WERI-Rb-1 (cell line): ENCODE measurements at places on chromosomes 7 and 10.

- DNase-seq = no peak
Observed at GRCh38 chr10:114801411-114801813, 20.2 kb upstream of the FHIP2A start.

GRCh38 chr7:158127241-158127640, 460.4 kb downstream of the PTPRN2 start:
- DNase-seq = no peak

GRCh38 chr10:7585228-7585627, 81.5 kb downstream of the ITIH5 start:
- DNase-seq = no peak

- DNase-seq = peak; percentile 61
Observed at GRCh38 chr10:93288679-93289634, 193.2 kb downstream of the MYOF start.

GRCh38 chr10:31197886-31198285, 121.1 kb upstream of the ZEB1 start:
- no peak for DNase-seq

DNA sequence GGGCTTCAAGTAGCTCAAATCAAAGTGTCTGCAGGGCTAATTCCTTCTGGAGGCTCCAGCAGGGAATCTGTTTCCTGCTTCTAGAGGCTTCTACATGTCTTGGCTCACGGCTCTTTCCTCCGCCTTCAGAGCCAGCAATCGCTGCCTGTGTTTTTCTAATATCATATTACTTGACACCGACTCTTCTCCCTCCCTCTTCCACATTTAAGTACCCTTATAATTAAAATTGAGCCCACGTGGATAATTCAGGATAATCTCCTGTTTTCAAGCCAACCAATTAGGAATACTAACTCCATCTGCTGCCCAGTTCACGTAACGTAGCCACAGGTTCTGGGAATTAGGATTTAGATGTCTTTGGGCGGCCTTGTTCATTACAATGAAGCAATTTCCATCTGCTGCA, 372.2 kb downstream of the DPP6 start:
- DNase-seq = peak; percentile 75

GRCh38 chr10:109996225-109996624, 11.6 kb upstream of the ADD3 start:
- no peak for DNase-seq

GRCh38 chr7:8430643-8431042, 2.8 kb upstream of the NXPH1 start:
- DNase-seq = no peak

- no peak for DNase-seq
Observed at GRCh38 chr7:90194911-90195809, 16.4 kb upstream of the STEAP2 start.

DNA sequence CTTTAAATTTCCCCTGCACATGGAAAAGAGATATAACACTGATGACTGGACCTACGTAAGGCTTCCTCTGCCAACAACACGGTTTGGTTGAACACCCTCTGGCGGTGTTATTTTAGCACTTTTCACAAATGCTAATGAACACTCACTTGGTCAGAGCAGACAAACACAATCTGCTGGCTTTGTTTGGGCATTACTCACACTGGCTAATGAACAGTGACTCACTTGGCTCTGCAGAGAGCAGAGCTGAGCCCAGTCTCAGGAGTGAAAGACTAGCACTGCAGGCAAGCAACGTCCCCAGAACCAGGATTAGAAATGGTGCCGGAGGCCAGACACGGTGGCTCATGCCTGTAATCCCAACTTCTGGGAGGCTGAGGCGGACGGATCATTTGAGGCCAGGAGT, 430.8 kb downstream of the PLXNA4 start:
- DNase-seq = peak; percentile 56

DNA sequence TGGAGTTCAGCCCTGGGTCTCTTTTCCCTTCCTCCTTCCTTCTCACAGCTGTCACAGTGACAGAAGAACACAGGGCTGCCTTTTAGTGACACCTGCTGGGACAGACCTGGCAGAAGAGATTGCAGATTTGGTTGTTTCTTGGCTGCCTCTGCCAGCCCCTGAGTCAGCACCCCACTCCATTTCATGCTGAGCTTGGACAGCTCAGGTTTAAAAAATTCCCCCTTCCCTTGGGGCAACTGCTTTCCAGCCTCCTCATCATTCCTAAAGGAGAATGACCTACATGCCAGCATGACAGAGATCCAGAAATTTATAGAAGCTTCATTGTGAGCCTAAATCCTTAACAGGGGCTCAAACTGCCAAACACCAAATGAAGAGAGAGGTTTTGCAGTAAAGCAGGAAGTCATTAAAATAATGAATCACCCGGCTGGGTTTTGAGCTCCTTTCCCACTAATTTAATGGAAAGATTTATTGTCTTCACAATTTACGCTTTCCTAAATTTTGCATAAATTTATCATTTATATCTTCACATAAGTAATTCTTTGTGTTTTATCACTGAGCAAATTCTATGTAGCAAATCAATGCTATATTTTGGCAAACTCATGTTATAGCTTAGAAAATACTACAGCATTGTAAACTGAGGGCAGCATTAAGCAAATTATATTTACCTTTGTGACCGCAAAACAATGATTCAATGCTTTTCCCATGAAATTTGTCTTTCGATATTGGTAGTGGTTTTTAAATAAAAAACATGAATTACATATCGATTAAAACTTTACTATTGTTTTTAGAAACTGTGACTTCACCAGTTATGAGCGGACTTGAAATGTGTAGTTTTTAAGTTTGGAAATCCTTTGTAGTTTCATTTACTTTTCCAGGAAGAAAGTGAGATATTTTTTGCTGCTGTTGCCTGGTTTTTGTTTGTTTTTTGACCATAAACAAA, 399.5 kb upstream of the ANKRD30A start:
- peak; percentile 82 for DNase-seq

- DNase-seq = peak; percentile 71
Observed at GRCh38 chr7:155456738-155457543, 988 bp upstream of the EN2 start.

DNA sequence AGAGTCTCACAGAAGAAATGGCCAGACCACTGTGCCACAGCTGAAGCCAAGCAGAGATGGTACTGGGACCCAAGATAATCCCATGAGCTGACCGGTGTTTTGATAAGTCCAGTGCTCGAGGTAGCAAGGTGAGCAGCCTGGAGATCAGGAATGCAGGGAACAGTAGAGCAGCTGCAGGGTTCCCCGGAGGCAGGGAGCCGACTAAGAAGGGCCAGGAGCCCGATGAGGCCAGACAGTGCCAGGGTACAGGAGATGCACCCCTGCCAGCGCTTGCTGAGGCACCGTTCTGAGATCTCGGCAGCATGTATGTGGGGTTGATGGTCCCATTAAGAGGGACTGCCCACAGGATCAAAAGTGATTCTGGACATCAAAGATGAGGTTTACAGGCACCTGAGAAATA, 47.1 kb downstream of the VSTM4 start:
- no peak for DNase-seq

DNA sequence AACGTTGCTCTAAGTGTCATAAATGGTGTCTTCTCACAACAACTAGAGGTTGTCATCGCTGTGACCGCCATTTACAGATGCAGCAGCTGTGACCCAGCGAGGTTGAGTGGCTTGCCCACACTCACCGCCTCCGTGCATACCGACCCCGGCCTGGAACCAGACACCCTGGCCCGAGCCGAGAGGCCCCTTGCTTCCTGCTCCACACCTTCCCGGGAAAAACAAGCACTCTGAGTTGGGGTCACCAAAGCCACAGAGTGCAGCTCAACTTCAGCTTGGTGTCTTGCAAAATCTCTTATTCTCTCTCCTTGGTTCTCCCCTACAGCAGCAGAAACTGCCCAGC, 115.7 kb upstream of the PPP2R2D start:
- no peak for DNase-seq

- peak; percentile 19 for DNase-seq
Observed at GRCh38 chr10:121994429-121994941, 5.5 kb downstream of the TACC2 start.

DNA sequence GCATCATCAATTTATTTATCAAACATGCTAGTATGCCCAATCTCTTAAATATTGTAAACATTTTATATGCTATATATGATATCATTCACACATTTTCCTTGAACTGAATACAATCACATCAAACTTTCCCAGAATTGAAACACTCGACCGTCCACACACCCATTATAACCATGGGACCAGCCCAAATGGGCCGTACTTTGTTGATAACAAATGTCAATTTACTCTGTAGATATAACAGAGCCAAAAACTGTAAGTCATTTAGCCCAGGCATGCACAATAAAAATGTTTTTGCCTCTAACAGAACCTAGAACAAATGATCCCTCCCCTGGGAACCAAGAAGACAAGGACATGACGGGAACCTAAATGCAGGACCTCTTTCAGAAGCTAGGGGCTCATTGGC, 683 bp upstream of the ANKRD22 start:
- no peak for DNase-seq

- DNase-seq = no peak
Observed at GRCh38 chr7:103887853-103888602, 101.4 kb downstream of the RELN start.

GRCh38 chr7:112386619-112387018, 63.6 kb upstream of the IFRD1 start:
- no peak for DNase-seq

GRCh38 chr7:1972744-1973143, 260.0 kb downstream of the MAD1L1 start:
- peak; percentile 57 for DNase-seq

DNA sequence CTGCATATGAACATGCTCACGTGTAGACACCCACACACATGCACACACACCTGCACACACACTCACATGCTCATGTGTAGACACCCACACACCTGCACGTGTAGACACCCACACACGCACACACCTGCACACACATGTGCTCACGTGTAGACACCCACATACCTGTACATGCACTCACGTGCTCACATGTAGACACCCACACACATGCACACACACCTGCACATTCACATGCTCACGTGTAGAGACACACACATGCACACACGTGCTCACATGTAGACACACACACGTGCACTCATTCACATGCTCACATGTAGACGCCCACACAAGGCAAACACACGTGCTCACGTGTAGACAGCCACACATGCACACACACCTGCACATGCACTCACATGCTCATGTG, 275.8 kb downstream of the PTPRN2 start:
- DNase-seq = no peak

GRCh38 chr10:6576326-6576725, 3.8 kb downstream of the PRKCQ start:
- no peak for DNase-seq

DNA sequence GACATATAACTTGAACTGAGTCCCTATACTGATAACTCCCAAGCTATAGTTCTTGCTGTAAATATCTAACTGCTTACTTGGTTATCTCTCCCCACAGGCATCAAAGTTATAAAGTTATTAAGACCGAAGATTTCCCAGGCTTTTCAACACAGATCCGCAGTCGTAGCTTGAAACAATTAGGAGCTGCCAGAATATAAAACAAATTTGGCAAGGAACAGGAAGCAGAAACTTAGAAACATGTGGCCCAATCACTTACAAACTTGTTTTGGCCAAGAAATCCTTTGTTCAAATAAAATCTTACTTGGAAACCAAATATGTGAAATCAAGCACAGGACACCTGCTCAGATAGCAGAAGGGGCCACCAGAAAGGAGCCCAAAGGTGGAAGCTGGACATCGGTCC, 9.0 kb downstream of the SLC16A12 start:
- no peak for DNase-seq

DNA sequence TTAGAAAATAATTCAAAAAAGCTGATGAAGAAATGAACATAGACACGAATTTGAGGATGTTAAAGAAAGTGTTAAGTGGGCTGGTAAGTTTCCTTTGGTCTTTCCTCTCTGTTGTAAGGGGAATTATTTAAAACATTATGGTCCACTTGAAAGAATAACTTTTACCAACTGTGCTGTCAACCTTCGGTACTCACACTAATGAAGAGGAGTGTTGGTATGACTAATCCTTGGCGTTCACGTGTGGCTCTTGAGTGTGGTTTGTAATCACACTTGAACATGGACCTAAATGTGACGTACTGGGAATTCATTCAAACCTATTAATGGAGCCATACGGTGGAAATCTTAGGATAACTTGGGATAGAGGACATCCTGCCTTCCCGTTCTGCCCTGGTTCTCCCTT, 41.3 kb downstream of the TBXAS1 start:
- no peak for DNase-seq

- no peak for DNase-seq
Observed at GRCh38 chr7:108282427-108282996, 152.4 kb upstream of the LAMB4 start.

DNA sequence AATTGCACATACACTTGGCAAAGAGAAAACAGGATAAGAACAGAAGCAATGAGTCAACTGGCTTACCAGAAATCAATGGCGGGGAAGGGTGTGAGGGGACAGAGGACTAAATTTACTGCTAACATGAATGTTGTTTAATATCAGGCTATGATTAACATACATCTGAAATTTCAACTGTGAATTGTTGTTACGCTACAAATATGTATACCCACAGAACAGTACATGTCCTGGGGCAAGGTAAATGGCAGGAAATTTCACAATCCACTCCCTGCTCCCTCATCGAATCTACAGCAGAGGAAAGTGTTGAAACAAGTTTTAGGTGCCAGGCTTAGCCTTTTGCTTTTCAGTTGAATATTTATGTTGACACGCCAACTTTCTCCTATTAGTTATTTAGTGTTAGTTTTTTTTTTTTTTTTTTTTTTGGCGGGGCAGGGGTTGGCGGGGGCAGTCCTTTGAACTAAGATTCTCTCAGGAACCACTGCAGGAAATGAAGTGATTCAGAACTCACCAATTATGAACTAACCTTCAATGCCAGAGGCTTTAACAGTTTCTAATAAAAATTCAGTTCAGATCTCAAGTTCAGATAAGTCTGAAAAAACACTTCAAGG, 99.0 kb downstream of the UBE2H start:
- DNase-seq = no peak

DNA sequence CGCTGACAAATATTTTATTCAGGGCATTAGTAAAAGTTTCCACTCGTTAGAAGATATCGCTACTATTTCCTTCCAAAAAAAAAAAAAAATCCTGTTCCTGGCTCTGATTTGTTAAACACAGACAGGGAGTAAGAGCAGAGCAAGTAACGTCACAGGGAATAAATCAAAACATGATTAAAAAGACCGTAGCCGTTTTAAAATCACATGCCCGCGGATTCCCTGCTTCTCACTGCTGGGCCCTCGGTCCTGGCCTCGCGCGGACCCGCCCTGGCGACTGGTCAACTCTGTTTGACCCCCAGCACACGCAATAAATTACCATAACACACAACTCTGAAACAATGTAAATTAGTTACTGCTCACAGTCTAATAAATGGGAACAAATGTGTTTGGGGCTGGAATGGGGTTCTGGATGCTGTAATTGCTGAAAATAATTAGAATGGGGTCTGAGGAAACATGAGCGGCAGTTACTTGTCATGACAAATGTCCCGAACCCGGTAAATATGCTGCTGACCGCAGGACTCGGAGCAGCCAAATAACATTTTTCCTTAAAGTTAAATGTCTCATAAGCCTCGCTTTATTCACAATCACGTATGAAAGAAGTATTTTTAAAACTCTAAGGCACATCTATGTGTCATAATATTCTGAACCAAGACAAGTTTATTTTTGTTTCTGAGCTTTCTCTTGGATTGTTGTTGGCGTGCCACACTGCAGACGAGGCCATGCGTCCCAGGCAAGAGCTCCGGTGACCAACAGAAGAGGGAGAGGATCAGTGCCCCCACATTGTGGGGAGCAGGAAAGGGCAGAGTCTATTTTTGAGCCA, 17.9 kb downstream of the EBF3 start:
- DNase-seq = no peak
